GM23338 (cell line): ENCODE measurements at places on chromosomes 5 and 9.

DNA sequence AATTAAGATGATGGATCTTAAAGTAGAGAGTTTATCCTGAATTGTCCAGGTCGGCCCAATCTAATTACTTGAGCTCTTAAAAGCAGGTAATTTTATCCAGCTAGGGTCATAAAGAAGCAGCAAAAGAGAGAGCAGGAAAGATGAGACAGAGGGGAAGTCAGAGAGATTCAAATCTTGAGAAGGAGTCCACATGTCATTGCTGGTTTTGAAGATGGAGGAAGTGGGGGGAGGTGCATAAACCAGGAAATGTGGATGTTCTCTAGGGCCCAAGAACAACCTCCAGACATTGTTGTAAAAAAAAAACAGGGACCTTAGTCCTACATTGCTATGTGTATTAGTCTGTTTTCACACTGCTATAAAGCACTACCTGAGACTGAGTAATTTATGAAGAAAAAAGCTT is 66.4 kb downstream of the SLCO4C1 start:
- DNase-seq: no peak

DNA sequence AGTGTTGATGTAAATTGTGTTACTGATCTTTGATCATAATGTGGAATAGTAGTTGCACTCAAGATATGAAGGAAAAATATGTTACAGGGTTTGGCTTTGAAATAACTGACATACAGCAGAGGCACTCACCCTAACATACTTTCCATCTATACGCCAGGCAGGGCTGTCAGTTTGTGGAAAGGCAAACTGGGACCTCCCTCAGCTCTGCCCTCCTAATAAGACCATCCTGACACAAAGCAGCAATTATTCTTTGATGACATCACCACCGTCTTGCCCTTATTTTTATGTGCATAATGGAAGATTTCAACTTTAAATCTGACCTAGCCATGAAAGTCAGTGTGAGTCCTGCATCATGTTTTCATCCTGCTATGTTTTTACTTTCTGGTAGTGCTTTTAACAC is 42.9 kb downstream of the ITGA1 start:
- DNase-seq: no peak

GRCh38 chr5:142746532-142747433 is 23.4 kb upstream of the ARHGAP26 start:
- DNase-seq: no peak

GRCh38 chr9:108911820-108912219 is 22.1 kb downstream of the ELP1 start:
- DNase-seq: no peak

GRCh38 chr9:68476847-68477246 is 63.8 kb downstream of the TMEM252 start:
- DNase-seq: no peak

DNA sequence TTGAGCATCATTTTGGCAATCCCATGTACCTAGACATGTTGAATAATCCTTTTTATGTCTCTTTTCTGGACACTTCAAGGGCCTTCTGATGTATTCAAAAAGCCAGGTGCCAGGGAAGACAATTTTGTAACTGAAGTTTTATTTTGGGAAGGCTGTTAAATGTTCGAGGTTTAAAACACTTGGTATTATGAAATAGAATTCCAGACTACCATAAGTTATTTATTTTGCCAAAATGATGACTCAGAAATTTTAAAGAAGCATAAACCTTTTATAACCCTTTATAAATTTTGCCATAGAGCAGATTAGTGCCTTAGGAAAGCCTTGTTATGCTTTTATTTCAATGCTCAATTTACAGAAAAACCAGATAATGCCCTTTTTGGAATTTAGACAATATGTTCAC is 30.3 kb upstream of the UHRF2 start:
- no peak for DNase-seq

GRCh38 chr9:18820566-18821095 is 212.4 kb downstream of the SAXO1 start:
- DNase-seq: no peak

GRCh38 chr9:1101846-1102641 is 51.9 kb downstream of the DMRT2 start:
- DNase-seq: peak; percentile 2

DNA sequence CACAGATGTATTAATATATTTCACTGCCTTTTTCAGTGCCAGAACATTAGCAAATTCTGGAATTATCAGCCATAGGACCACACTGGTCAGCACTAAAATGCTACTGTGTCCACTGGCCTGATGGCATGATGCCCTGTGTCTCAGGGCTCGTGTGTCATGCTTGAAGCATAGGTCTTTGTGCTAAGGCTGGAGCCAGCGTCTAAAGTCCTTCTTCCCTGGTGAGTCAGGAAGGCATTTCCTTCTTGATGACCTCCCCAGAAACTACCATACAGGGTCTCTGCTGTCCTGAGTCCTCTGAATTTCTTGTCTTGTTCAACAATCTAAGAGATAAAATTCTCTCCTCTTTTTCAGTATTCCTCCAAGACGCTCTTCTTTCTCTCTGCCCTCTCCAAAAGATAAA is 489.9 kb downstream of the PSAT1 start:
- no peak for DNase-seq

DNA sequence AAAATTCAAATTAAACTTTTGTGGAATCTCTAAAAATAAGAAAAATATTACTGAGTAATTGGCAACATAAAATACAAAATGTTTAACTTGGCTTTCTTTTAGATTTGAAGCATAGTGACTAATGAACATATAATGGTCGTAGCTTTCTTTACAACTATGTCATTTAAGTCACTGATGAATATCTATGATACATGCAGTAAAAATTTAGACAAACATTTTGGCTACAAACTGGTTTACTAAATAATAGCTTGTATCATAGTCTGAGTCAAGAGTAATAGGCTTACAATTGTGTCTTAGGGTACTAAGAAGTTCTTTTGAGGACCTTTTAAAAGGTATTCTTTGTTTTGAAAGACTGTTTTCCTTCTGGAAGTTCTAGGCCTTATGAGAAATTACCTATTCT is 2.0 kb upstream of the APC start:
- no peak for DNase-seq

- DNase-seq: no peak
Observed at GRCh38 chr5:75031366-75031765, 21.0 kb downstream of the GCNT4 start.

DNA sequence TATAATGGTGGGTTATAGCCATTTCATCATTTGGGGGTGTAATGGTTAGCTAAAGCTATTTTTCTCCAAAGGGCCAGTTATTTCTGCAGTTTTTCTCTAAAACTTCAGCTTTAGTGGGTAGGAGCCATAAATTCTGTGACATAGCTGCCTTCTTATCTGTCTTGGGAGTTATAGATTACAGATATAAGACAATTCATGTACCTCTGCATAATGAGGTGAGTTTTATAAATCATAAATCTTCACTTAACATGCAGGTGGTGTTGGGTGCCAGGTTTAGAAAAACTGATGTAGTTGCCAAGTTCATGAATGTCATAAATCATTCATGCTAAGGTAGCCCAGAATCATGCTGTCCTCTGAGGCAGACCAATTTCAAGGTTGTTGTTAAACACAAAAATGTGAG is 10.0 kb upstream of the HSPA9 start:
- DNase-seq: no peak

GRCh38 chr5:77250021-77250420 is 39.5 kb downstream of the PDE8B start:
- DNase-seq: no peak

DNA sequence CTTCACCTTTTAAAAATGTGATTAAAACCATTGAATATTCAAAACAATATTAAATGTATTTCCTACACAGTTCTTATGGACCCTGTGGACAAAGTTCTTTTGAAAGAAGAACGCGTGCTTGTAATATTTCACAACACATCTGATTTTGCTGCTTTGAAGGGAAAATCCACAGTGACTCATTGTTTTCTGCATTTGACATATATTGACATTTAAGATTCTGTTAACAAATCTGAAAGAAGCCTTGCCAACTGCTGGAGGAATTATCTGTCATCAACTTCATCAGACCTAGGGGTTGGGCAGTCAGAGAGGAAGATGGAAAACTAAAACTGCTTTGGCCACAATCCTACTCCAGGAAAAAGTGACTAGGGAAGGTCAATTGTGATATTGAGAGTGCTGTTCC is 56.9 kb upstream of the RASEF start:
- DNase-seq: no peak

GRCh38 chr9:116417464-116417863 is 263.9 kb downstream of the PAPPA start:
- DNase-seq: no peak

DNA sequence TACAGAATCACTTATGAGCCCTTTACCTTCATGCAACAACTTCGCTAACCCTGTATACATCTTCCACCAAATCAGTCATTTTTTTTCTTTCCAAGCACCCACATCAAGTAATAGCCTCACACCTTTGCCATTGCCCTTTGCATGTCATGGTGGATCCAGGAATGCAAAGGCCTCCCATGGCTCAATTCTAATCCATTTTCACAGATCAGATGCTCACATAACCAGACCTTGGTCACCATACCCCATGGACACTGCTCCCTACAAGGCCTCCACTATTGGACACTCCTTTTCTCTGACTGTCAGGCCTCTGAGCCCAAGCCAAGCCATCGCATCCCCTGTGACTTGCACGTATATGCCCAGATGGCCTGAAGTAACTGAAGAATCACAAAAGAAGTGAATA is 179.5 kb downstream of the RASEF start:
- peak; percentile 29 for DNase-seq

DNA sequence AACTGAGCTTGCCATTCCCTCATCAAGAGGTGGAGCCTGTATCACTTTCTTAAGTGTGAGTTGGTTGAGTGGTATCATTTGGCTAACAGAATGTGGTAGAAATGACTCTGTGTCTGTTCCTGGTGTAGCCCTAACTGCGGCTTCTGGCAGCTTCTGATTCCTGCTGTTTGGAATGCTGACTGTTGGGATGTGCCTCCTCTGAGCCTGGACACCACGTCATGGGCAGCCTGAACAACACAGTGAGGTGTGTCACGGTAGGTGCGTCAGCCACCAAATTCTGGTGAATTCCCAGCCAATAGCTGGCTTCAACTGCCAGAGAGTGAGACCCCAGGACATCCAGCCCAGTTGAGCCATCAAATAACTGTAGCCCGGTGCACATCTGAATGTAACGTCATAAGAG is 6.1 kb upstream of the C9orf152 start:
- no peak for DNase-seq

- no peak for DNase-seq
Observed at GRCh38 chr5:39631958-39632357, 207.2 kb upstream of the DAB2 start.

DNA sequence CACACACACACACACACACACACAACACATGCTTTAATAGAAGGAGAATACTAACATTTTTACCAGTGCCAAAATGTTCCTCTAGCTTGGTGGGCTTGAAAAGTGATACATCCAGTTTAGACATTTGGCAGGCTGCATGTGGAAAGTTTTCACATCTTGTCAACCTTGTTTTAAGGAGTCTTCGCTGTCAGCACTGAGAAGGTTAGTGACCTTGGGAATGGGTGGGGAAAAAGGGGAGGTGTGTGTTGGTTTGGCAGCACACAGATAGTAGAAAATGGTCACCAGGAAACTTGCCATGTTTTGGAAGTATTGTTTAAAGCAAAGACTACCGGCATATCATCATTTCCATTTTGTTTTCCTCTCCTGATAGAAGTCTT is 346.5 kb upstream of the ADAMTSL1 start:
- DNase-seq: no peak

GRCh38 chr5:35153375-35153932 is 76.8 kb downstream of the PRLR start:
- no peak for DNase-seq

- DNase-seq: no peak
Observed at GRCh38 chr9:131997779-131998178, 81.9 kb downstream of the MED27 start.

DNA sequence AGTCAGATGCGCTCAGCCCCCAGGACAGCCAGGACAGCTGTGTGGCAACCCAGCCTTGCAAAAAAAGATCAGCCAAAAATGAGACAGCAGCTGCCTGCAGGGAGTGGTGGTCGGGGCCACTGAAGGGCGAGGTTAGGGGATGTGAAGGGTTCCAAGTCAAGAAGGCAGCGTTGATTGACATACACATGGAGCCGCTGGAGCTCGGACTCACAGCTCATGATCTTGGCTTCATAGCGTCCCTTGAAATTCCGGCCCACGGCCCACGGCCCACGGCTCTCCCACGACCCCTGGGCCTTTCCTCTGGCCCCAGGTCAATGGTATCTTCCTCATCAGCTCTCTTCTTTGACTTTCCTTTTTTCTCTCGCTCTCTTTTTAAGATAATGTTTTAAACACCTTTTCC is 390.0 kb upstream of the IRX4 start:
- no peak for DNase-seq

DNA sequence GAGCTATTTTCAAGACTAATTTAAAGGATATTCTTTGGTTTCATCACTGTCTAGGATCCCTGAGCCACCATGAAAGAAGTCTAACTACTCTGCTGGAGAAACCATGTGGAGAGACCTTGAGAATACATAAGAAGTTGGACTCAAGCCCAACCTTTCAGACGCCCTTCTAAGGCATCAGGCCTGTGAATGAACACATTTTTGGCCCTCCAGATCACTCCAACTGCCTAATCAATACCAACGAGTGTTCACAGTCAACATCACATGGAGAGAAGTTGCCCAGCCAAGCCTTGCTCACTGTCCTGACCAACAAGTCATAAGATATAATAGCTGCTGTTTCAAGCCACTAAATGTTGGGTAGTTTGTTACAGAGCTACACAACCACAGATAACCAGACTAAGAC is 100.7 kb downstream of the EPB41L4A start:
- DNase-seq: no peak

DNA sequence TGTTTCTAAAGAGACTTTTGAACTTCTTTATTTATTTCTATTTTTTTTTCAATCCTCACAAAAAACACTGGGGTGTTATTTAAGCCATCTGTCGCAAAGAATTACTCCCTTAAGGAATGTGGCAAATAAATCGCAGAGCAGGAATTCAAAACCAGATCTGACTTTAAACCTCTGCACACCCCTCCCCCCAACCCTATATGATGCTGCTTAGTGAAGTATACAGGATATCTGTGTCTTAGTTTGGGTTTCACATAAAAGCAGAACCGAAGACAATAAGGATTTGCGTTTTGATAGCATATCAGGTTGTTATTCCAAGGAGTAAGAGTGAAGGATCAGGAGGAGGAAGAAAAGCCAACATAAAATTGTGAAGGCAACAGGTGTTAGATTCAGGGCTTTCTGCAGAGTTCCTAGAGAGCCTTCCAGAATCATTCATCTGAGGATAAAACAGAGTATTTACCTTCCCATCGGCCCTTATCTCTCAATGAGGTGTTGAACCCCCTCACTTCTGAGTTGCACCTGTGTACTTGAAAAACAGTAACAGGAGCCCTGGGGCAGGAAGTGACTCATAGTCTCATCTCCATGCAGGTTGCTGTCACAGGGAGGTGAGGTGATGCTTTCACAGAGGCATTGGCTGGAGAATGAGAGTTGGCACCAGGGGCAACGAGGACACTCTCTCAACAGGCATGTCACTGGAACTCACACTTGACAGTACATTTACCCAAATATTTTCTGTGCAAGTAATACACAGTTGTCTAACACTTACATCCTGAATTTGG is 33.5 kb upstream of the DMRT3 start:
- peak; percentile 52 for DNase-seq

DNA sequence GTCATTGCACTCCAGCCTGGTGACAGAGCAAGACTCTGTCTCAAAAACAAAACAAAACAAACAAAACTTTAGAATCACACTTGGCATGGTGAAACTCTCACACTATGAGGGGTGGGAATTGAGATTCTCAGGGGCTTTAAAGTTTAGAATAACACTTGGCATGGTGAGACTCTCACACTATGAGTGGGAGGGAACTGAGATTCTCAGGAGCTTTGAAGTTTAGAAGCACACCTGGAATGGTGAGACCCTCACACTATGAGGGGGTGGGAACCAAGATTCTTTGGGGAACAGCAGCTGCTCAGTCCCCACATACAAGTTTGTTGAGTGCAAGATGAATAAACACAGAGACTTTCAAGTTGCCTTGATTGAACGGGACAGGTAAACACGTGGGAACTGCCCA is 149.4 kb downstream of the HSD17B3 start:
- no peak for DNase-seq
